ENCODE measurements at places on chromosomes 1 and 21. TPM values are rescaled to one million over a fixed set of nuclear protein-coding genes. Genes with fewer than 3 reads are reported as not detected.

The S100A13 gene
- polyA plus RNA-seq, result 529 TPM

The FAM20B gene
- 17.1 TPM for polyA plus RNA-seq

The NTMT2 gene
- polyA plus RNA-seq, result not detected

The EFNA1 gene
- 1.6 TPM for polyA plus RNA-seq

The GPR25 gene
- polyA plus RNA-seq, result not detected
